ENCODE measurements at places on chromosomes 2 and 18.
A peak's percentile ranks its signal among the peaks of the same experiment; 100 is the strongest.

- no peak for DNase-seq
Observed at GRCh38 chr2:86768189-86768949, 22.3 kb downstream of the CD8A start.

DNA sequence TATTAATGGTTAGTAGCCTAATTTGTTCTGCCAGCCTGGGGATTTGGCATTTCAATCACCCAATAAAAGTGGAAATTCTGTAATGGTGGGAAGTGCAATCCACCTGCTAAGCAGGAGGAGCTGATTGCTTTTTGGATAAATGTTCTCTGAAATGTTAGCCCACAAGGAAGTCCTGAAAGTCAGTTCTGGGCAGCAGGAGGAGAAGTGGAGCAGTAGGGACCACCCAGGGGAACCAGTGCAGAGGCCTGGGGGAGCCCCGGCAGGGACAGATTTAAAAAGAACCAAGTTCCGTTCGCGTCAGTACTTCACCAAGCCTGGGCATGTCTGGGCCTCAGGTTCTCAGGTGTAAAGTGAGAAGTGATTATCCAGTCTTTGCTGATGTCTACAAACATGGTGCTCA, 248.5 kb upstream of the RAB6C start:
- DNase-seq = no peak

DNA sequence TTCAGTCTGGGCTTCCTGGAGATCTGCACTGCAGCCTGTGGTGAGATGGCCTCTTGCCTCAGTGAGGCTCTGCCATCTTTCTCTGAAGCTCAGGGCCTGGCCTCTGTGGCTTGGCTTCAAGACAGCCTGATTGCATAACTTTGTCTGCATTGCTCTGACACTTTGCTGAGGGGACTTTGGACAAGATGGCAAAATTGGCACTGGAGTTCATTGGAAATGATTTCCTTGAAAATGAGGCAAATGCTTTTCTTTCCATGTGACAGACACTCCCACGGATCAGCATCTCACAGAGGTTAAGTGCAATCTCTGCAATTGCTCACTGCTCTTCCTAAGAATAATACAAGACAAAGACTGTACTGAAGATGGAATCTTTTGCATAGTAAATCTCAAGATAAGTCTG, 166.8 kb downstream of the KCNS3 start:
- DNase-seq = no peak

DNA sequence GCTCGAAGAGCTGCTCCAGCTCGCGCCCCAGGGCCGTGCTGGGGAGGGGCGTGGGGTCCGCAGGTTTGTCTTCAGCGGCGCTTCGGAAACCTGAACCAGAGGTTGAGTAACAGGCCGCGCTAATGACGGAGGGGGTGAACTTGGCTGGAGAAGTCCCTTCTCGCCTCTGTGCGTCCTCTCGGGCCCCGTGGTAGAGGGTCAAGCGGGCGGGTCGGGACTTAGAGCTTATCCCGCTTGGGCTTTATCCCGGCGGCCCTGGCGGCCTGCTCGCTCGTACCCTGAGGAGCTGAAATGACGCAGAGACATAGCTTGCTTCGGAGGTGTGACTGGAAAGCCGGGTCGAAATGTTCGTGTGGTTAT, 479 bp downstream of the RNMT start:
- peak; percentile 40 for DNase-seq

DNA sequence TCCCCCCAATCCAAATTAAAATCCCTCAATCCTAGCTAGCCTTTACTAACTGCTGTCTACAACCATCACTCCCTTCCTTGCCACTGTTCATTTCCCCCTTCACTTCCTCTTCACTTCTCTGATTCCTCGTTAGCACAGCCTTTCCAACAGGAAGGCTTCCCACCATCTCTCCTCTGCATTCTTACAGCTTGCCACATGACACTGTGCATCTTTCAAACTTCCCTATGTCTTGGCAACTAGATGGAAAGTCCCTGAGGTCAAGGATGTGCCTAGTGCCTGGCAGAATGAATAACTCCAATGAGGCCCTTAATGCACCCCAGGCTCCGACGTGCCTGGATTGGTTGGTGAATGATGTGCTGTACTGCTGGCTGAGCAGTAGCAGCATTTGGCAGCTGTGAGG, 15.2 kb downstream of the SAP130 start:
- DNase-seq = no peak

DNA sequence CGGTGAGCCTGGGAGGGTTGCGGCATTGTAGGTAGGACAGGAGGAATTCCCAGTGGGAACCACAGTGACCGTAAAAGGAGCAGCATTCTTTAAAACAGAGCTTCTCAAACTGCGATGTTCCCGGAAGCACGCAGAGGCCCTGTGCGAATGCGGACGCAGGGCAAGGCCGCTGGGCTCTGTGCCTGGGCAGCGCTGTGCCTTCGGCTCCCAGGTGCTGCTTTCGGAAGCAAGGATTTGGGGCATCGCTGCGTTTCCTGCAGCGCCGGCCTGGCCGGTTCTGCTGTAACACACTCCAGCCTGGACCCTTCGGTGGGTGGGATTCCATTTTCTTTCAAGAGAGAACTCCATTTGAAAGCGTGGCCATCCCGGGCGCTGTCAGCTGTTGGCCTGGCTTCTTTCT, 118.6 kb downstream of the PTGR3 start:
- DNase-seq = no peak

- DNase-seq = no peak
Observed at GRCh38 chr2:9008951-9009664, 5.6 kb upstream of the MBOAT2 start.

DNA sequence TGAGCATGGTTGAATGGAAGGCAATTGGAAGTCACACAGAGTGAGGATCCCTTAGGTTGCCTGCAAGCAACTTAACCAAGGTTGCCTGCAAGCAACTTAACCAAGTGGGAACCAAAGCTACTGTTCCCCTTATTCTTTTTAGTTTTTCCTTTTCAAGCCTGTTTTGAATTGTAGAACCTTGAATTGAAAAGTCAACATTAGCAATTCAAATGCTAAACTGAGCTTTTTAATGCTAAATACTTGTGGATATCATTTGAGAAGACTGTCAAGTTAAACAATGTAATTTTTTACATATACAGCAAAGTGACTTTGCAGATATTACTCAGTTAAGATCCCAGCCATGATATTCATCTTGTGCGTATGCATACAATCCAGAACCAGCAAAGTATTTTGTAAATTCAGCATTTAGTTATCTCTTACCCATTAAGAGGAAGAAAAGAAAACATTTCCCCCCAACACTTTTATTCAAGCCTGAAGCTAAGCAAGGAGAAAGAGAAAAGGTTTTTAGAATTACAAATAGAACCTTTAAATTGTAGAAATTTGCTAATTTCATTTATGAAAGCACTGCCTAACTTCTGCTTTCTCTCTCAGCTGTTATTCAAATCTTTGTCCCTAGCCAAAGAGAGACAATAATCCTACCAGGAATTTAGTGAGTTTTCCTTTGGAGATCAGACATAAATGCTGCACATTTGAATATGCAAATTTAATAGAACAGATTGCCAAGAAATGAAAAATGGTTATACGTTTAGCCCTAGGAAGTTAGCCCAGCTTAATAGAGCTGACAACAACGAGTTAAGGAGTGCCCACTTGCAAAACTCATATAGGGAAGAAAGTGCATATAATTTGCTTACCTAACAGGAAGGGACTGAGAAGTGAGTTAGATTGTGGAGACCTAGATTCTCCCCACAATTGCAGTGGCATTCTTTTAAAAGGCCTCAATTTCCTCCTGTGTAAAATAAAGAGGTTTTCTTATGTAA, 643.2 kb upstream of the PIK3C3 start:
- DNase-seq = no peak

- DNase-seq = no peak
Observed at GRCh38 chr2:65714866-65715265, 282.5 kb upstream of the SPRED2 start.

DNA sequence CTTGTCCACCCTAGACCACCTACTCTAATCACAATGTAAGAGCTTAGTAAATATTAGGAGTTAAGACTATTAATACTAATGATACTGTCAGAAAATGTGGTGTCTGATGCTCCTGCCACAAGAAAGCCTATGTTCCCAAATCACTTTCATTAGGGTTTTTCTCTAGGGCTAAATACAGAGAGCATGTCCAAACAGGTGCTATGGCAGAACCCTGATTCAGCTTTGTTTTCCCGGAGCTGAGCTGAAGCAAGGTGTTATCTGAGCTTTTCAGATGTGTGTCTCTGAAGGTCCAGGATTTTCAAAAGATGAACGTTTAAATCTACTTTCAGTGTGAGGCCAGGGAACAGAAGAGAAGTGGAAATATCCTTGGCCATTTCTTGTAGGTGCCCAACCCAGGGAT, 40.6 kb downstream of the CPO start:
- no peak for DNase-seq

DNA sequence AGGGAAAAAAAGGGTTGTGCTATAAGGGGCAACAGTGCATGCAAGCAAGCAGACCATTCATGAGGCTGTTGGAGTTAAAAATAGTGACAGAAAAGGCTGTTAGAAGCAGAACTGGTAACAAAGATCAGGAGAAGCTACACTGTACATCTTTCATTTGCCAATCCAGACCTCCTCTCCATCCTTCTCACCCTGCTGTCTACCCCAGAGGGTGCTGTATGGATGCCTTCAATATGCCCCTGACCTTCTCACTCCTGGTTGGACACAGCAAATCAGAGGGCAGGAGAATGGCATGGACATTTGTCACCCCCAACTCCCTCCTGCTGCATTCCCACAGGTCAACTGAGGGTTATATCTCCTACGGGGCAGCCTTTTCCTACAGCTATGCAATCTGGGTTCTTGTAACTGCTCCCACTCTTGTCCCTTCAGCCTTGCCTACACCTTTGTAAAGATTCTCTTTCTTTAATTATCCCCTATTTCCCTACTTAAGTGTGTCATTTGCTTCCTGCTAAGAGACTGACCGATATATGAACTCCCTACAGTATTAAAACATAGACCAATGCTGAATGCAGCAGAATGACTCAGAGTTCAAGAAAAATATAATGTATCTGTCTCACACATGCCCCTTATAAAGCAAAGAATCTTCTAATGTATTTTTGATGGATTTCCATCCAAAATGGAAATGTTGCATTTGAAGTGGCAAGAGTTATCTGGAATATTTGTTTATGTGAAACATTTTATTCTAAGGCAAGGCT, 169.2 kb upstream of the NCKAP5 start:
- DNase-seq = no peak

- DNase-seq = peak; percentile 52
Observed at GRCh38 chr2:233219848-233220247, 31.6 kb upstream of the ATG16L1 start.

DNA sequence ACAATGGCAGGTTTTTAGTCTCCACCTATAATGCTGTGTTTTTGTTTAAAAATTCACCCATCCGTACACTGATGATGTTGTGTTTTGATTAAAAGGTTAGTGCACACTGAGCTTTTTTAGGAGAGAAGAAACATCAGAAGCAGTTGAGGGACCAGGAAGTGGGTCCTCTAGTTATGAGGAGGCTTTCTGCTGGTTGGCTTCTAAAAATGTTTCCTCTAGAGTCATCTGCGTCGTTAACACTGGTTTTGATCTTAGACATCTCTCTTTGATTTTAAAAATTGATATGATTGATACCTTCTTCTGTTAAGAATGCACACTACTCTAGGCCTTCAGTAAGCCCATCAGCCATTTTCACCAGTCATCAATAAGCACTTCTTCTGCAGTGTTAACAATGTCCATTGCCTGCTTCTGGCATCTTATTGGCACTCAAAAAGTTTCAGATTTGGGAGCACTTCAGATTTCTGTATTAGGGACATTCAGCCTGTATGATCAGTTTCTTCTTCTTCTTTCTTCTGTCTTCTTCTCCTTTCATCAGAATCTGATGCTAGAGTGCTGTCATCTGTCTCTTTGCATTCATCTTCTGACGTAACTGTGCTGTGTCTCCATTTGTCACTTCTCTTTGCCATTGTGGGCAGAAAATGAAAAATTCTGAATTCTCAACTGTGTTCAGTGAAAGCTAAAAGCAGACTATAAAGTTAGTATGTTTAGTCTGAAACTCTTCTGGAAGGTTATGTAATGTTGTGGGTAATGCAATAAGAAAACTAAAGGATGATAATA, 56.3 kb downstream of the PHLPP1 start:
- DNase-seq = no peak

GRCh38 chr18:77980275-77980674, 730.6 kb downstream of the GALR1 start:
- no peak for DNase-seq

GRCh38 chr2:3674066-3674845, 16.3 kb downstream of the ALLC start:
- DNase-seq = no peak

GRCh38 chr2:177403838-177404237, 11.3 kb downstream of the AGPS start:
- DNase-seq = no peak

DNA sequence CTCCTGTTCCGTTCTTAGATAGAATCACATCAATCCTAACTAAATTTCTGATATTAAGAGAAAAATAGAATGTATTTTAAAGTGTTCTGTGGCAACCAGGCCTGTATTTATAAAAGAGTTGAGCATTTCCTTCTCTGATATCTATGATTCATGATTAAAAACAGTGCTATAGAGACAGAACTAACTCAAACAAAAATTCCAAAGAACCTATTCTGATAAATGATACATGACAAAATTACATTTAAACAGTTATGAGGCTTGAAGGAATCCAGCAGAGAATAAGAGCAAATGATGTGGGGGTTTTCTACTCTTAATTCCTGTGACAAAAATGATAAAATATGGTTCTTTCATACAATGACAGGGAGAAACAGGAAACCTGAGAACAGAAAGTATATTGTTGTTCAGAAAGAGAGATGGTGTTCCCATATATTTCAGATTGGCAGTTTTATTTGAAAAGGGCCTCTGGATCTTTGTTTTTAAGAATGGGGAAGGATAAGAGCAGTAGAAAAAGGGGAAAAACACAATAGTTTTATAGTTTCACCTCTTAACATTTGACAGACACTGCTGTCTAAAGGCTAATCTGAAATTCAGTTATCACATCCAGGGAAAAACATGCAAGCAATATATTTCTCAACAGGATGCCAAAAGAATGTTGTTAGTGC, 944.3 kb downstream of the LRP1B start:
- no peak for DNase-seq

- DNase-seq = no peak
Observed at GRCh38 chr2:25230198-25230947, 62.0 kb upstream of the POMC start.

- DNase-seq = no peak
Observed at GRCh38 chr2:96601382-96602292, 36.5 kb downstream of the KANSL3 start.

- no peak for DNase-seq
Observed at GRCh38 chr2:84450288-84451227, 8.5 kb downstream of the SUCLG1 start.

DNA sequence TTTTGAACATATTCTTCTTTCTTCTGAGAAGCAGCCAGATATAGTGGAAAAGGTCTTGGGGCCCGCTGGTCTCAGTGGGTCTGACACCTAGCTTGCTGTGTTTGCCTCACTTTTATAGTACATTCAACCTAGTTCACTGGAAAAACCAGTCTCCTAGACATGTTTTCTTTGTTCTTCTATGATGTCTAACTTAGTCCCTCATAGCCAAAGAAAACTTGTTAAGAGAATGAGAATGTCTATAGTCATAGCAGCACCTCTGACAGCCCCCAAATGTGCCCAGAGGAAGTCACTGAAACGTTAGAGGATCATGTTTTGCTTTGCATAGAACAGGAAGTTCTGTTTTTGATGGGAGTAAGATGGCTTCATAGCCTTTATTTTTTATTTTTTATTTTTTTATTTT, 40.3 kb downstream of the TNFRSF11A start:
- no peak for DNase-seq

Data from hematopoietic multipotent progenitor cell treated with erythropoietin and hydrocortisone succinate and interleukin-3 and kit ligand, for 17 days (in vitro differentiated cells).